ENCODE measurements at places on chromosomes 1 and 21.

- DNase-seq = no peak
Measured at GRCh38 chr1:201795066-201795465, 33.9 kb upstream of the IPO9 start.

GRCh38 chr1:47478090-47478489 is 40.2 kb downstream of the FOXD2 start:
- DNase-seq = no peak

DNA sequence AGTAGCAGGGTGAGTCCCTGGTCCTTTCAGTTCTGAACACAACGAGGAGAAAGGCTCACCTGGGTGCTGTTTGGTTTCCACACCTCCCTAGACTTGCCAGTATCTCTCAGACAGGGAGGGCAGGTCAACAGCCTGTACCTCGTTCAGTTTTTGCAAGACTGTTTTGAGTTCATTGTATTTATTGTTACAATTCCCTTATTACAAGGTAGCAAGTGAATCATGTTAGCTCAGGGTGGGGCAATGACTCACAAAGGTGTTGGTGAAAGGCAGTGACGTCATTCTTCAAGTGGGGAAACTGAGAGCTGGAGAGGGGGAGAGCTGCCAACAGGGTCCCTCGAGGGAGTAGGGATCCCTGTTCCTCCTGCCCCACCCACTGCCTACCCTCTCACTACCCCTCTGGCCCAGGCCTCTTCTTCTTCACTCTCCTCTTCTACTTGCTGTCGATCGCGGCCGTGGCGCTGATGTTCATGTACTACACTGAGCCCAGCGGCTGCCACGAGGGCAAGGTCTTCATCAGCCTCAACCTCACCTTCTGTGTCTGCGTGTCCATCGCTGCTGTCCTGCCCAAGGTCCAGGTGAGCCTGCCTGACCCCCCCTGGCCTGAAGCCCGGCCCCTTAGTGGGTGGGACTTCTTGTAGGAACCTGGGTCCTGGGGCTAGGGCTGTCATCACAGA is 13.4 kb downstream of the SERINC2 start:
- DNase-seq = no peak

- DNase-seq = no peak
Measured at GRCh38 chr1:200039849-200040474, 12.5 kb downstream of the NR5A2 start.

- no peak for DNase-seq
Measured at GRCh38 chr1:57024855-57025254, 59.0 kb upstream of the C8B start.

DNA sequence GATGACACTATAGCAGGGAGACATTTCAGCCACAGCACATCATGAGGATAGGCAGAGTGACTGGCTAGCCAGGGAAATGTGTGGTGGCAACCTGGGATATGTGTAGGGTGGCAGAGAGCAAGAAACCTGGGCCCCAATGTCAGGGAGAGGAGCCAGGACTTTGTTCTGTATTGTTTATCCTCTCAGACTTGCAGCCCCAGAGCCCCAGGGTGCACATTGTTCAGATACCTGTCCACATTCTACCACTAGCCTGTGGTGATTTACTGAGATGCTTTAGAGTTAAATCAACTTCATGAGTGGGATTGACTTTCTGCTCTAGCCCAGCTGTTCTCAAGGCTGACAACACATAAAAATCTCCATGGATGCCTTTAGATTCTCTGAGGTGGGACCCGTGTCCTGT is 61.5 kb downstream of the MAB21L3 start:
- no peak for DNase-seq

DNA sequence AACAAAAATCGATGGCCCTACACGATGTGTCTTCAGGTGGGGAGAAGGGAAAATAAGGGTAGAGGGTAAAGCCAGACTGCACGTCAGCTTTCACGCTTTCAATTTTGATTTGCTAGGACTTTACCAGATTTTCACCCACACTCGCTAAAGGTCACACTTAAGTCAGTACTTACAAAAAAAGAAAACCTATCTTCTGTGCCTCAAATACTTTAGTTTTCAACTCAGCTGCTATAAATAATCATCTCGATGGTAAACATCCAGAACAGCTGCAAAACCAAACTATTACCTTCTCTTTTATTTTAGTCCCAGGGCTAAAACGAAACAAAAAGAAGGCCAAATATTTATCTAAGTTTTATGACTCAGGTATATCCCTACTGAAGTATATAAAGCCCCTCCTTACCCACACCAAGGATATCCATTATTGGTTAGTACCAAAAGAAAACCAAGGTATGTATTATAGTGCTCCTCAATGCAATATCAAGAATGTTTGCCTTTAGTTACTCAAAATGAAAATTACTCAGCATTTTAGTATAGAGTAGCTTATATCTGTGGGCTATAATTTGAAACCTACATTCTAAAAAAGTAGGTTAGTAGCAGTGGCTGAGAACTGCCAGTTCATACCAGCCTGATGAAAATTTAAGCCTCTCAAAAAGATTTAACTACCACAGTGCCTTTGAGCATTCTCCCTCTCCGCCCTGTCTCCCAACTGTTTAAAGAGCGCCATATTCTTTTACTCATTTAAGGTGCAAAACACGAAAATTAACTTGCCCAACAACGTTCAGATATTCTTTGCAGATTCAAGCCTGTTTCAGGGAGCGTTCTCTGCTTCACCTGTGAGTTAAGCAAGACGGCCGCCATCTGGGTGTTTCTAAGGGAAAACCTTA is 1.5 kb downstream of the CSDE1 start:
- no peak for DNase-seq

GRCh38 chr1:200128944-200129879 is 101.7 kb downstream of the NR5A2 start:
- no peak for DNase-seq

GRCh38 chr1:57908147-57908890 is 484.5 kb upstream of the DAB1 start:
- DNase-seq = no peak

- no peak for DNase-seq
Measured at GRCh38 chr1:175320804-175321203, 128.2 kb upstream of the KIAA0040 start.

DNA sequence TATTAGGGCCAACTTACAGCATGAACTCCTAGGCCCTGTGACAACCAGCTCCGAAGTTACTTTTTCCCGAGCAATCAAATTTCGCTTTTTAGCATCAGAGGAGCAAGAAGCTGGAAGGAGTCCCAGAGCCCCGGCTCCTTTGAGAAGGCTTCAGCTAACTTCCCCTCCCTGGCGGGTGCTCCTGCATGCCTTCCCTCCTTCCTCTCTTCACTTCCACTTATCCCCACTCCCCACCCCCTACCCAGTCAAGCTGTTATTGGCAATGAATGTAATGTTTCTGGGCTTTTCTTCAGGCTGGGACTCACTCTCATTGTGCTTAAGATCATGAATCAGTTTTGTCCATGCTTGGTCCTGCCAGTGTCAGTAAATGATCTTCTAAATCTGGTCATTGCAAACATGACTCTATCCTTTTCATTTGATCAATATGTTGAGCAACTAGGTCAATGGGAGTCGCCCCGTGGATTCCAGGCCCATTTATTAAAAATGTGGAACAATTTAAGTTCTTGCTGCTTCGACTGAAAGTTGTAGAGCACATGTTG is 94.5 kb upstream of the TSPAN2 start:
- no peak for DNase-seq

- DNase-seq = no peak
Measured at GRCh38 chr1:180946056-180946455, 33.4 kb downstream of the KIAA1614 start.

GRCh38 chr1:4773226-4773625 is 118.8 kb downstream of the AJAP1 start:
- DNase-seq = no peak

DNA sequence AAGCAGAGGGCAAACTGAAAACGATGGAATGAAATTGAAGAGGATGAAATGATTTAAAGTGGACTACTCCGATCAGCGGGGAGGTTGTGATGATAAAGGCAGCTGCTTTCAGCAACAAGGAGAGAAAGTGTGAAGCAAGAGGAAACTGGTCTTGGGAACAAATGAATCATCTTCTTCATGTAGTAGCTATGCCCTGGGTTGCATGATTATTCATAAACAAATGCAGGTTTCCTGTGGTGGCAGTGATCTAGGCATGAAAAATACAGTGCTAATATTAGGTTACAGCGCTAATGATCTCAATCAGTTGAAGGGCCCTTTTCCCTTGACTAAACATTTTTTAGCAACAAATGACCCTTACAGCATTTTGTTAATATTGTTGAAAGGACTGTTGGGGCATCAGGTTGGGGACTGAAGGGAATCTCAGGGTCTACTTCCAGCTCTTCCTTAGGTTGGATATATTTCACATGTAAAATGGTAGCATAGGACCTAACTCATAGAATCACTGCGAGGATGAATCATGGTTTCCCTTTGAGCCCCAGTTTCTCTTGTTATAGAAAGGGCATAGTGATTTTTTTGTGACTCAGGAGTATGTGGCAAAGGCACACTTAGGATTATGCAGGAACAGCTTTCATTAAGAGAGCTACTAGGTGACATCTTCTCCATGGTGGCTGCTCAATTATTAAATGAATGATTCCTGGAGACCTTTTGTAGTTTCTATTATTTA is 1.9 kb upstream of the ZFYVE9 start:
- DNase-seq = no peak

DNA sequence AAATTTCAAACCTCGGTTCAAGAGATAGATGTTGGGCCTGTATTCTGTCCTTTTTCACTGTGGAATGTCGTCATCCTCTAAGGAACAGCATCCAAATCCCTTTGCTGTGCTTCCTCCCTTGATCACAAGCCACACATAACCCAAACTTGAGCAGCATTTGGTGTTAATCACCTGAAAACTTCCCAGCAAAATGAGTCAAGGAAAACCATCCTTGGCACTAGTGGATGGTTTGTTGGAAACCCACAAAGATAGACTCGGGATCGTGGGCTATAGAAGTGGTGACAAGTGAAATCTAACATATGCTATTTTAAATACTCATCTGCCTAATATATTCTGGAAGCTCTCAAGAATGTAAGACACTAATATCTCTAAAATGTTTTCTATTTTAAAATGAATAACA is 459.1 kb downstream of the SETD4 start:
- DNase-seq = no peak

Measured in stimulated activated CD8-positive, alpha-beta memory T cell treated with anti-CD3 and anti-CD28 coated beads, Interleukin-2, amount 100 ng/mL, for 48 hours (primary cell).